A549 treated with Mapracorat at 1 μM for 4 hours (cell line): ENCODE measurements at places on chromosomes 6 and 20. TPM values are rescaled to one million over a fixed set of nuclear protein-coding genes. Genes with fewer than 3 reads are reported as not detected.

Gene CFB
- total RNA-seq: 1.9 to 2.3 TPM (median 2.0 TPM) in 5 replicates

Gene CDC40
- total RNA-seq: 6.6 to 9.3 TPM (median 8.1 TPM) in 5 replicates

Gene TNFRSF6B
- 0.35 to 1.5 TPM (median 0.93 TPM) in 5 replicates for total RNA-seq

Gene APOM
- 2.8 to 3.7 TPM (median 2.9 TPM) in 5 replicates for total RNA-seq

Gene PDE7B
- total RNA-seq: 0.66 to 0.92 TPM (median 0.70 TPM) in 5 replicates

Gene CBLN4
- not detected in 5 replicates for total RNA-seq

Gene PSORS1C2
- total RNA-seq: not detected in 5 replicates

Gene HUS1B
- total RNA-seq: 0.13 to 0.31 TPM (median 0.19 TPM) in 4 of 5 replicates, not detected in the other

Gene OR12D3
- not detected in 5 replicates for total RNA-seq

Gene MOXD1
- total RNA-seq: 1.4 to 1.9 TPM (median 1.7 TPM) in 5 replicates

Gene XKR7
- 0.01 to 0.02 TPM in 2 of 5 replicates, not detected in the others for total RNA-seq
